ENCODE measurements at places on chromosomes 3 and 15.

DNA sequence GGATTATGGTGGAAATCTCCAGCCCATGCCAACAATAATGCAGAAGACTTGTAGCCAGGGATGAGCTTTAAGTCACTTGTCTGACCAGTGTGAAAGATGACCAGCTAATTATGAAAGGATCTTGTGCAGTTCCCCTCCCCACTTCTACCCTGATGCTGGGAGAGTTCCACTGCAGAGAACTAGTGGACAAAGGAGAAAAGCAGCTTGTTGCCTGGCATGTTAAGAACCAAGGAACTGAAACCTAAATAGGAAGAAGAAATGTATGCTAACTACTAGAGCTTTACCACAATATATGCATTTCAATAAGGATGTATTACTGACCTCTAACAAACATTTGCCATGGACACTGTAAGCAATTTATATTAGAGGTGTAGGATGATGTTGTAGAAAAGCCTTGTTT lies 52.2 kb upstream of the CSTA start:
- peak; percentile 63 for DNase-seq

DNA sequence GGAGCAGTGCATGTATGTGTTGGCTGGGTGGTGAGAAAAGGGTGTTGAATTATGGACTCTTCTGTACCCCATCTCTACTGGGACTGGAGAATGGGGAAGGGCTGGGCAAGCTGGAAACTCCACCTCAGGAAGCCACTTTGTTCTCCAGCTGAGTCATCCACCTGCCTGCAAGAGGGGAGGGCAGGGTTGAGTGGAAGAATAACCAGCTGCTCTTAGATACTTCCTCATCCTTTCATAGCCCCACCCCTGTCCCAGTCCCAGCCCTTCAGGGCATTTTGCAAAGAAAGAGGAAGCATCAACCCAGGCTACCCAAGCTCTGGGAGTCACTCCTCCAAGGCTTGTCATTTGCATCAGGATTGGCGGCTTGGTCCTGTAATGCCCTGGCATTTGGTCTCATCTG lies 33.1 kb downstream of the RAB11A start:
- DNase-seq: peak; percentile 90

DNA sequence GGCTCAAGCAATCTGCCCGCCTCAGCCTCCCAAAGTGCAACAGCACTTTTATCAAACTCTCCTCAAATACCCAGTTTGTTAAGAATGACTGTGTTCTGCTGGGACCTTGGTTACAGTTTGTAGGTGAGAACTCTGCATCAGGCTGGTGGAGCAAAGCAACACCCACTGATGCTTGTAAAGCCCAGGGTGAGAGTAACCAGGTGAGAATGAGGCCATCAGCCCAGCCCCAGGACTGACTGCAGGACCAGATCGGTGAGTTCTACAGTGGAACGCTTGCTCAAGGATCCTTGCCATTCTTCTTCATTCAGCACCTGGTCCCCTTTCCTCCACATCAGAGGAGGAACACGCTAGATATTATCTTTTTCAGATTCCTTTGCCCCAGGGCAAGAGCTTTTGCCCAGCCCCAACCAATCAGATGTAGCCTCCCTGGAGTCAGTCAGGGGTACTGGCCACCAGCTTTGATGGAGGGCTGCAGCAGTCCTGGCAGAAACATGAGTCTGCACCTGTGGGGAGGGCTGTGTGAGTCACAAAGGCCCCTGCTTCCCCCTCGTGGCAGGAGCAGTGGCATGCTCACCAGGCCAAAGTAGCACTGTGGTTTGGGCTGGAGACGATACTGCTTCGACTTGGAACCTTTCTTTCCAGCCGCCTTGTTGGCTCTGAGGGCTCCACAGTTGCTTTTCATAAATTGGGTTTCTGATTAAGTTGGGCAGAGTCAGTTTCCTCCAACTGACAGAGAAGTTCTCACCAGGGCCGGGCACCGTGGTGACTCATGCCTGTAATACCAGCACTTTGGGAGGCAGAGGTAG lies 3.5 kb upstream of the SHISA5 start:
- peak; percentile 62 for DNase-seq

DNA sequence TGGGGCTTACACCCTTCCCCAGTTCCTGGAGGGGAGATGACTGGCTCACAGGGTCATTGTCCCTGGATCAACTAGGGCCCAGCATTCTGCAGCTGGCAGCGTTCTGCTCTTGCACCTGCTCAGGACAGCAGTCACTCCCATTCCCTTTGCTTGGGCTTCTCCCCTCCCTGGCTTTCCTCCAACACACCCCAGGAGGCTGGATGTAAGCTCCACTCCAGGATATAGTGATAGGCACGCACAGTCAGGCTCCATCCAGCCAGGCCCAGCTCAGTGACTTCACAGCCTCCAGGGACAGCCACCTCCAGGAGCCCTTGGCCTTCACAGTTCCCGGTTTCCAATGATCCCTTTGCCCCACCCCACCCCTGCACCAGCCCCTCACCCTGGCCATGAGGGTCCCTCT lies 1.9 kb downstream of the SPTBN5 start:
- no peak for DNase-seq

GRCh38 chr3:87805670-87806069 lies 253.1 kb downstream of the CGGBP1 start:
- no peak for DNase-seq

- no peak for DNase-seq
Measured at GRCh38 chr15:43287254-43287653, 20.5 kb upstream of the TGM5 start.

- peak; percentile 44 for DNase-seq
Measured at GRCh38 chr3:15934389-15935195, 136.8 kb upstream of the ANKRD28 start.

GRCh38 chr15:39192351-39192750 lies 388.5 kb upstream of the THBS1 start:
- DNase-seq: no peak

GRCh38 chr3:169091196-169091823 lies 572.2 kb downstream of the MECOM start:
- DNase-seq: no peak

- no peak for DNase-seq
Measured at GRCh38 chr15:66007663-66008262, 138.5 kb downstream of the RAB11A start.

GRCh38 chr15:33737687-33738601 lies 230.4 kb upstream of the CHRM5 start:
- peak; percentile 30 for DNase-seq

GRCh38 chr15:52464040-52464439 lies 64.6 kb downstream of the MYO5A start:
- no peak for DNase-seq

DNA sequence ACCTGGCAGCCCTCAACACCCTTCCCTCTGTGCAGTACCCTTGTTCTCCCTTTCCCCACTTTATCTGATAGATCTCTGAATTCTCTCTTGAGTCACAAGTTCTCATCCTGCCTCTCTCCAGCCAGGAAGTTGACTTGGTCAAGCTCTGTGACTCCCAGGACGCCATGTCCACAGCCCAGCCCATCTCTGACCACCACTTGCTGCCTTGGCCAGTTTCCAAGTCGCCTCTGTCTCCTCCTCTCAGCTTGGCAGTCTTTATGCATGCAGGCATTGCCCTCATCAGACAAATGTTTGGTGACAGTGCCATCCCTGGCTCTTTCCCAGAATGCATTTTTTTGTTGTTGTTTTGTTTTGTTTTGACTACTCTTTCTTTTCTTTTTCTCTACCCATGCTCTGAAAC lies 25.7 kb downstream of the ZNF35 start:
- no peak for DNase-seq

DNA sequence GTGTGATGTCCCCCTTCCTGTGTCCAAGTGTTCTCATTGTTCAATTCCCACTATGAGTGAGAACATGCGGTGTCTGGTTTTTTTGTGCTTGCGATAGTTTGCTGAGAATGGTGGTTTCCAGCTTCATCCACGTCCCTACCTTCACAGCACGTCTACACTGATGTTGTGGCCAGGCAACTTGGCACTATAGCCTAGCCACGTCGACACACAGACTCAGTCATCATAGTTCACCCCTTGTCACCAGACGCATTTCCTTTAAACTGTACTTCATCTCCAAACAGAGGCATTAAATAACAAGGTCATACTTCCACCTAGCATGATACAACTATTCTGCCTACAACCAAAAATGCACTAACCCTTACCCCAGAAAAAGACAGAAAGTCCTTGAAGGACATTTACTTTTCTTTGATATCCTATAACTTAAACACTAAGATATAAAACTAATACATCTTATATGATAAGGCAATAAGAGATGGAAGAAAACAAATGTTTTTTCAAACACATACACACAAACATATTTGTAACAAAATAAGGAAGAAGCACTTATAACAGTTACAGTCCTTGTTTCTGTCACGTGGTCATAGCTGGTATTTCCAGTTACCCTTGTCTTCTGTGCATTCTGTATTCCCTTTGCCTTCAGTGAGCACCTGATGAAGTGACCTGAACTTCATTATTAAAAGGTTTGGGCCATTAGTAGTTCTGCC lies 121.4 kb downstream of the KLF13 start:
- peak; percentile 28 for DNase-seq

GRCh38 chr3:55423782-55424181 lies 63.3 kb downstream of the WNT5A start:
- no peak for DNase-seq

GRCh38 chr15:68678746-68679145 lies 100.0 kb downstream of the CORO2B start:
- no peak for DNase-seq

- peak; percentile 51 for DNase-seq
Measured at GRCh38 chr15:43771816-43772215, 5.0 kb downstream of the ELL3 start.

GRCh38 chr3:27724459-27725197 lies 2.5 kb upstream of the EOMES start:
- no peak for DNase-seq

GRCh38 chr15:70198441-70199123 lies 100.9 kb upstream of the TLE3 start:
- DNase-seq: no peak

- peak; percentile 30 for DNase-seq
Measured at GRCh38 chr15:59017449-59017848, 30.0 kb downstream of the RNF111 start.

GRCh38 chr15:47964229-47964628 lies 156.6 kb upstream of the SLC24A5 start:
- no peak for DNase-seq

DNA sequence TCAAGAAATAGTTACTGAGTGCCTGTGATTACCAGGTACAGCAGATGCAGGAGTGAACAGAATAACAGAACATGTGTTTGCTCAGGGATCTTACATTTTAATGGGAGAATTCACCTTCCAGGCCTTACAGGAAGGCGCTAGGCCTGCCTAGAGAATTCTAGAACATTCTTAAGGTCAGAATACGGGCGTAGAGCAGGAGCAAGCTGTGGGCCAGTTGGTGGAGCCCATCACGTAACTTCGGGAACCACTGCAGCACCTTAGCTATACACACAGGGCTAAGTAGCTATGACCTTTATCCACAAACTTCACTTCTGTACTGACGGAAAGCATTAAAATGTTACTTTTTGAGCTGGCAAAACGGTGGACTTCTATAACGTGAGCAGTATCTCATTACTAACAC lies 743 bp upstream of the DAZL start:
- DNase-seq: no peak

Data from suppressor macrophage (primary cell).